Stimulated activated CD4-positive, alpha-beta T cell treated with anti-CD3 and anti-CD28 coated beads, TNF-alpha, amount 100 ng/mL, for 4 hours (primary cell): ENCODE measurements at places on chromosomes 5 and 9.

GRCh38 chr5:9927521-9927997, 297.4 kb upstream of the TAS2R1 start:
- no peak for DNase-seq

- DNase-seq, result peak; percentile 92
Measured at GRCh38 chr9:37903647-37904444, at the start of gene SLC25A51. Gene SLC25A51, minus strand, starts transcription at chr9:37904127. Its CDS starts 15,577 bp downstream, at chr9:37888550.

DNA sequence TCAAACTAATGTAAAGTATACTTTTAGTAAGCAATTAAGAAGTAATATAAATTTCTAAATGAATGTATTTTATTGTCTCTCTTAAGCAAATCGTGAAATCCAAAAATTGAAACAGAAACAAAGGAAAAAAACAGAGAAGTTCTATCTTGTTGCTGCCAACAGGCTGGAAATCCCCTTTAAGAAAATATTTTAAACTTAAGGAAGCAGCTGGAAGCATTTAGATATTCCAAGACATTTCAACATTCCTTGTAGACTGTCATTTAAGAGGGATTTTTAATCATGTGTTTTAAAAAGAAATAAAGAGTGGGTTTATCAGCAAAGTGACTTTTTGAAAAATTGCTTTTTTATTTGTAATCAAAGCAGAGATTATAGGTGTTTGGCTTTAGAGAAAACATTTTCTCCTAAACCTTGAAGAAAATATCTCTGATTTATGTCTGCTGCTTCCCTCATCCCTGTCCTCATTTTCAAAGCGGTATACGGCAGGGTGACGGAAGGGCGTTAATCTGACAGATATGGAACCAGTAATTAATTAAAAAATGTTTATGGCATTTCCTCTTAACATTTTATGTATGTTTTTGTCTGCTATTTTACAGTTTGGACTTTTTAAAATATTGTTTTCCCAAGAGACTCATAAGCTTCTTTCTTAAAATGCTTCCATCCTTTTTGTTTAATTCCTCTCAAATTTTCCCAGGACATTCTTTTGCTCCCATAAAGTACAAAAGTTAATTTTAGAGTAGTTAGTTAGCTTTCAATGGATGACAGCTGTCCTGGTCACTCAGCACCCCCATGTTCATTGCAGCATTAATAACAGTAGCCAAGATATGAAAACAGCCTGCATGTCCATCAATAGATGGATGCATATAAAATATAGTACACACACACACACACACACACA, 245.6 kb downstream of the LURAP1L start:
- no peak for DNase-seq

DNA sequence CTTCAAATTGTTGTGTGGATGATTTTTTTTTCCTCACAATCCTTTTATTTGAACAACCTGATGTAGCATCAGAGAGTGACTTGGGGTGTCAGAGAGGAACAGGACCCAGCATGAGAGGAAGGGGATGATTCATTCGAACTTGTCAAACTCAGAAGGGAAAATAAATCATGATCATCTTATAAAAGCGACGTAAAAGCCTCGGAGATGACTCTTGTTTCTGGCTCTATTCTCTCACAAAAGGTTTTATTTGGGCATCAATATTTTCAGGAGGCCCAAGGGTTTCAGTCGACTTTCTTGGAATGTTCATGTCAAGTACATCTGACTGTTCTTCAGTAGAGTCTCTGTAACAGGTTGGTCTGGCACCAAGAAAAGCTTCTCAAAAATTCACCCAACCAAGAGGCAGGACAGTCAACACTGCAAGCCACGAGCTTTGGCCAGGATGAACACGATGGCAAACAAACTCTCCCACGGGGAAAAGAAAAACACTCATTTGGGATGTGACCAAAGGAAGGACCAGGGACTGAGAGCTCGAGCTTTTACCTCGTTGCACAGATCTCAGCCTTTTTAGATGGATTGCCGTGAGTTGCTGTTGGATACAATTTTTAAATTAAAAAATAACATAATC, 55.1 kb downstream of the ANKH start:
- DNase-seq, result no peak

GRCh38 chr5:77709993-77710685, 66.0 kb downstream of the TBCA start:
- no peak for DNase-seq

- no peak for DNase-seq
Measured at GRCh38 chr5:5645891-5646290, 223.4 kb downstream of the ICE1 start.

DNA sequence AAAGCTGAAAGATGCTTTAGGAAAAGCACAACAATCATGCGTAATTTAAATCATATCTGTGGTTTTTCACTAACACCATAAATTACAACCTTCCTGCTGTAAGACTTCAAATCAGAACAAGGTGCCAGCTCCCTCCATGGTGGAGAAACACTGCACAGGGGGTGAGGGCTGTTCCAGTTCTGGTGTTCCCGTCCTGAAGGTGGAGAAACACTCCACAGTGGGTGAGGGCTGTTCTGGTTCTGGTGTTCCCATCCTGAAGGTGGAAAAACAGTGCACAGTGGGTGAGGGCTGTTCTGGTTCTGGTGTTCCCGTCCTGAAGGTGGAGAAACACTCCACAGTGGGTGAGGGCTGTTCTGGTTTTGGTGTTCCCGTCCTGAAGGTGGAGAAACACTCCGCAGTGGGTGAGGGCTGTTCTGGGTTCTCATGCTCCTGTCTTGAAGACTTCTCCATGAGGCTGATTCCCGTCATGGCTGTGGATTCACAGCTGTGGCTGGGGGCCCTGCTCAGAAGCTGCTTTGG, 12.9 kb downstream of the PLEKHG4B start:
- no peak for DNase-seq

- DNase-seq, result no peak
Measured at GRCh38 chr5:176594554-176594953, 15.4 kb downstream of the GPRIN1 start.

DNA sequence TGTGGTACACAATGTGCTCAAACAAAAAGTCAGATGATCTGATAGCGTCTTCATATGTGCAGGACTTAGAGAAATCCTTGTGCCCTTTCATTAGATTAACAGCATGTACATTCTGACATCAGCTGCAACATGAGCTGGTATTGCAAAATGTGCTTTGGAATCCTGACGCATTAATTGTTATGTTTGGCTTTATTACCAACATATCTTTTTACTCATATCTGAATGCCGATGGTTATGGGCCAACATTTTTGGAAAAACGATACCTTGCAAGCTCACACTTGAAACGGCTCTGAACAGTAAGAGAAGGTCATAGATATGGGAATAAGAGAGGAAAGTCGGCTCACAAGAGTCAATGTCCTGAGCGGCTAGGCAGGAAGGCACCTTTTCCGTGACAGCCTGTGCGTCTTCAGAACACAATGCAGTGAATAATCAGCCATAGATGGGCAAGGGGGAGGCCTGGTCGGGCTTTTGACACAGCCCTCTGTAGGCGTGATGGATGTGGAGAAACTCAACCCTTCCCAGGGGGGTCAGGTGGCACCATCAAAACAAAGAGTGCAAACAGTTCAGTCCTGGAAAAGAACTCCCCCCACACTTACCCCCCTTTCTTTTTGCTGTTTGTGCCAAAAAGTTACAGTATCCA, 36.4 kb upstream of the GAS1 start:
- no peak for DNase-seq

- no peak for DNase-seq
Measured at GRCh38 chr5:116788851-116789403, 214.3 kb upstream of the SEMA6A start.

GRCh38 chr9:12843735-12844134, 68.9 kb downstream of the LURAP1L start:
- DNase-seq, result no peak

GRCh38 chr5:169576181-169576598, 7.4 kb upstream of the SPDL1 start:
- DNase-seq, result no peak

DNA sequence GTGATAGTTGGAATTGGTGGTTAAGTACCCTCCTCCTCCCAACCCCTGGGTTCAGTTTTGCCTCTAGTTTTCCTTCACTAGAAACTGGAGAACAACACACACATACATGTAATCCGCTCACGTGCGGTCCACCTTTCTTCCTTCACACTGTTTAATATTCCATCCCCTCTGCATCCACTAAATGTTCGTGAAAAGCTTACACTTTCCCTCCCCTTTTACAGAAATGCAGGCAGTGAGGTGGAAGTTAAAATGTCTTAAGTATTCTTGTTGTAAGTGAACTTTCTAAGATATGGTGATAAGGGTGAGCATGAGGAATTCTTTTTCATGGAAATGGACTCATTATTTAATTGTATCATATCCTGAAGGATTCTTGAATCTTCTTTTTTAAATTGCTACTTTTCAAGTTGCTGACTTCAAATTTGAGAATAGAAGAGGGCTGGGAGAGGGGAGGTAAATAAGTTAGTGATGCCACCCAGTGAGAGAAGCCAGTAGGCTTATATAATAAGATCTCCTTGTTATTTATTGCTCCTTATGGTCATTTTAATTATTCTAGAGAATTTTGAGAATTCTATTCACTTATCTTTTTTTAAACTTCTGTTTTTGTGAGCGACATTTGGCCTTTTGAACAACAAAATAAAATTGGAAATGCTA, 90.2 kb downstream of the TLE4 start:
- DNase-seq, result no peak

GRCh38 chr5:154071799-154072413, 33.1 kb downstream of the MFAP3 start:
- DNase-seq, result no peak

DNA sequence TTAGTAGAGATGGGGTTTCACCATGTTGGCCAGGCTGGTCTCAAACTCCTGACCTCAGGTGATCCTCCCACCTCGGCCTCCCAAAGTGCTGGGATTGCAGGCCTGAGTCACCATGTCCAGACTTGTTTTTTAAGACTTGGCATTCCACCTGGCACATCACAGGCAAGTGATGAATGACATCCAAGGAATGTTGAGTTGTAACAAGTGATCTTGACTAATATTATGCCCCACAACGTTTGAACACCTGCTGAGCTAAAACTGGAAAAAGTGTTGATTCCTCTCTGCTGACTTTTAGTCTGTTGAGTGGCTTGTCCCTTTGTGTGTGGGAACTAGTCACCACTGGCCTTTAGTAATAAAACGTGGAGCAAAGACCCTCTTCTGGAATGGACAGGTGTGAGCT, 54.6 kb downstream of the SUB1 start:
- no peak for DNase-seq

GRCh38 chr5:173233347-173234128, 1.5 kb downstream of the NKX2-5 start:
- DNase-seq, result no peak

DNA sequence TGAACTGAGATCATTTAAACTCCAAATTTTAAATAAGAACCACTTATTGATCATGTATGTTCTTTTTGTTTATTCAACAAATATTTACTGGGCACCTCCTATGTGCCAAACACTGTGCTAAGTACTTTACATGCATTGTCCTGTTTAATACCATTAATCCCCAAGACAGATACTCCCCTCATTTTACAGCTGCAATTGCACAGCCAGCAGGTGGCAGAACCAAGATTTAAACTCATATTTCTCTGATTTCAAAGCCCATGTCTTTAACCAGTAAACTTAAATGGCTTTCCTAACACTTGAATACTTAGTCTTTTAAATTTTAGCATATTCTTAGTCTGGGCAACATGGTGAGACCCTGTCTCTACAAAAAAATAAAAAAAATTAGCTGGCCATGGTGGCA, 43.4 kb upstream of the KIAA1958 start:
- peak; percentile 3 for DNase-seq

- DNase-seq, result no peak
Measured at GRCh38 chr5:25241981-25242380, 597.2 kb upstream of the CDH10 start.

DNA sequence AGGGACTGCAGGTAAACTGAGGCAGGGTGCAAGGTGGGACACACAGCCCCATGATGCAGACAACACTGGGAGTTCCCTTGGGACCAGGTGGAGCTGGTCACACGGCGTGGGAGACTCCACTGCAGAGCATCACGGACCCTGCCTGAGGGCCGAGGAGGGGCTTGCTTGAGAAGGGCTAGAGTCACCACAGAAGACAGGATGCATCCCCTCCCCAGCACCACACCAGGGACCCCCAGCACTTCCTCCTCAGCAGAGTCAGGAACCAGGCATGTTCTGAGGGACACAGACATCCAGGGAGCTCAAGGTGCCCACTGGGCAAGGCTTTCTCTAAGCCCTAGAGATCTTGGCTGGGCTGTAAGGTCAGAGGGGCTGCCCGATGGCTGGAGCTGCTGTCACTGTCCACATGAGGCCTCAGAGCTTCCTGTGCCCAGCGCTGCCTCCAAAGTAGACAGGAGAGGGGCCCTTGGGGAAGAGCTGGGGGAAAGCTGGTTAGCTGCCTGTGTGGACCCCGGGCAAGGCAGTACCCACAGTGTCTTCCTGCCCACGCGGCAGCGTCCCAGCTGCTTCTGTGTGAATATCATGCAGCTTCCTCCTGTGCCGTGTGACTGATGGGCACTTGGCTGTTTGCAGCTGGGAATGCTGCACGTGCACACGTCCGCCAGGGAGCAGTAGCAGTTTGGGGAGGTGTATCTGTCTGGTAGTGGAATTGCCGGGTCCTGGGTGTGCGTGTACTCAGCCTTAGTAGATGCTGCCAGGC, 176.6 kb downstream of the CACNA1B start:
- no peak for DNase-seq

DNA sequence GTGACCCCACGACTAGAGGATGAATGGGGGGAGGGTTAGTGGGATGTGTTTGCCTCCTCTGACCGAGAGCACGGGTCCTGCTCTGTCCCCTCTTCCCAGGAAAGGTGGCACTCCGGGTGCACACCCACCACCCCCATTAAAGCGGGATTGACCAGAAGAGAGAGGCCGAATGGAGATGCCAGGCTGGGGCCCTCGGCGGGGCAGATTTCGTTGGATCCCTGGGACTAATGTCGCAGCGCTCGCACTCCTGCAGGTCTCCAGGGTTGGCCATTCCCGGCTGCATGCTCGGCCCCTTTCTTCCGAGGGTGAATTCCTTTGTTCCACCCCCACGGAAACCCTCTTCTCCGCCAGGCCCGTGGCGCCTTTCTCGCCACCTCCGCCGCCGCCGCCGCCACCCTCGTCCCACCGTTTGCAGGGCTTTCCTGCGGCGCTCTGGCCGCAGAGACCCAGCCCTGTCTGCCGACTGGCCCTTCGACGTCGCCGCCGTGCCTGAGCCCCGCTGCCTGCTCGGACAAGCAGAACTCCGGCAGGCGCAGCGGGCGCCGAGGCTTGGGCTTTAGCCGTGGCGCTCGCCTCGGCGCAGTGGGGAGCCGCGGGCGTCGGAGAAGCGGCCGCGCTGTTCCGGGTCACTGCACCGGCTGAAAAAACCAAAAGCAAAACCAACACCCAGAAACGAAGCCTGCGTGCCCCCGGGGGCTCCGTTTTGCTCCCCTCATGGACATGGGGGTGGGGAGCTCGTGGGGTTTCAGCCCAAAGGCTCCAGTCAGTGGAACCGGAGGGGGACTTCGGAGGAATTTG, 11.8 kb downstream of the LMX1B start:
- DNase-seq, result no peak
